ENCODE measurements at places on chromosomes 13 and 19.

DNA sequence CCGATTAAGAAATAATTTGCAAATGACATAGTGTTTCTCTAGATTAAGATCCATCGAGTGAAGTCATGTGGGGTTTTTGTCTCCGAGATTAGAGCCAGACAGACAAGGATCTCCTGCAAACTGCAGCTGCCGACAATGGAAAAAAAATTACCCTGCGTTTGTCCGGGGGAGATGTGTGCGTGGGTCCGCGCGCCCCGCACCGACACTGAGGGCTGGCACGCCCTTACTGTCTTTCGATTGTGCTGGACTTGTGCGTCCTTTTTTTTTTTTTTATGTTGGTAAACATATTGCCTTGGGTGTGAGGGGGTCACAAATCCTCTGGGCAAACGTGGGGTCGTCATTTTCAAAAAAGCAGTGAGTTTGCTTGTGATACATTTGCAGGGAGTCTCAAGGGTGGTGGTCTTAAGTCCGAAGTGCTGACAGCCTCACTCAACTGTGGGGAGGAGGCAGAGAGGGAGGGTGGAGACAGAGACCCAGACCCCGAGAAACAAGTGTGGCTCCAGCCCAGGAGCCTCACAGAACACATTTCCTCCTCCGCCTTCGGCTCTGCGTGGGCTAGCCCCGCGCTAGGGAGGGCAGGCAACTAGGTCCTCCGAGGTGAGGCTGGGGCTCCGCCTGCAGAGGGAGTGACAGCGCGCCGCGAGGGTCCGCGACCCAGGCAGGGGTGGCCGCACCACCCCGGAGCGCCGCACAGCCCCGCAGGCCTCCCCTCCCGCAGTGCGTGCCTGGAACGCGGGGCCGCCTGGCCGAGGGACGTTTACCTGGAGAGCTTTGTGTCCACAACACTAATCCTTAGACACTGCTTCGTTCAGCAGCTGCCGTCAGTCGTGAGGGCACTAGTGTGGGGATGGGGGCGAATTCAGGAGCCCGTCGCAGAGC is 11.7 kb upstream of the SOX1 start:
- no peak overlapping the region for H3K4me3 ChIP-seq
- no peaks in the 10 kb centered on the region for H3K4me1 ChIP-seq
- no peak overlapping the region for H3K27ac ChIP-seq
- DNase-seq = no peak

DNA sequence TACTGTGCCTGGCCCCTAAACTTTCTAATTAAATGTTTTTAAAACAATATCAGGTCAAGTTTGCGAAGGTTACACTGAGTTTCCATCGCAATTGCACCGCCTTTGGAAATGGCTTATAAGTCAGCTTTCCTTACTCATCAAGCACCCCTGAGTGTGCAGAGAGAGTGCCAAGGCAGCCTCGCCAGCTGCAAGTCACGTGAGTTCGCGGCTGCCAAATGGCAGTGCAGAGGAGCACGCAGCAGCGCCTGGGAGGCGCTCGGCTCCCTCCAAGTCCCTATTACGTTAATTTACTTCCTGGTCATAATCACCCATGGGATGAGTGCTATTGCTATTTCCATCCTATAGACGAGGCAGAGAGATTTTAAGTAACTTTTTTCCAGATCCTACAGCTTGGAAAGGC is 319.6 kb downstream of the TEX29 start:
- H3K36me3 ChIP-seq = no peaks in the 10 kb centered on the region
- H3K27me3 ChIP-seq = no peaks in the 10 kb centered on the region
- no peaks in the 10 kb centered on the region for H3K4me1 ChIP-seq
- no peak overlapping the region for H3K4me3 ChIP-seq

- peaks cover 7% of the 10 kb centered on the region for H3K36me3 ChIP-seq
- no peak overlapping the region for H3K27ac ChIP-seq
- no peak for DNase-seq
Observed at GRCh38 chr19:47628078-47628771, 19.3 kb downstream of the BICRA start.

DNA sequence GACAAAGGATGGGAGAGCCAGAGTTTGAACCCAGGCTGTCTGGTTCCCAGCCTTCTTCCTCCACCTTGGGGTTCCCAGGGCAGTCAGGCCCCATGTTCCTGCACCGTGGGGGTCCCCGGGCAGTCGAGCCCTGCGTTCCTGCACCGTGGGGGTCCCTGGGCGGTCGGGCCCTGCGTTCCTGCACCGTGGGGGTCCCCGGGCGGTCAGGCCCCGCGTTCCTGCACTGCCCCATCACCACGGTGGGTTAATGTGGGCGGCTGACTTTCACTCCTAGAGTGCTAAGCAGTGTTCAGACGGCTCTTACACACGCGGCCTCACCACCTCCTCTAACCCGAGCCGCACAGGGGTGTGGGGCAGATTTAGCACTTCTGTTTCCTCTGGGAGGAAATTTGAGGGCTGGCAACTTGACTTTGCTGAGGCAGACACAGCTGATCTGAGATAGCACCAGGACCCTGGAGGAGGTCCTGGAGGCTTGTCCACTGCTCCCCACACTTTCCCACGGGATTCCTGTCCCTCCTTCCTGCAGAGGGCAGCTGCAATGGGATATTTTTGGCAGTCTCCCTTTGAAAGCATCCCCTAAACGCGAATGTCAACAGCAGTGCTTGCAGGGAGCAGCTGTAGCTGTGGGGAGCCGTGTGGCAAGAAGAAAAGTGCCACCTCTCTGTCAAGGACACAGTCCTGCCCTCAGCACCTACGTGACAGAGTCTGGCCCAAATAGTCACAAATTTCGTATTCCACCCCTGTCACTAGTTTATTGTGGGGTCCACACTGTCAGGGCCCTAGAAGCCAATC is 239.4 kb downstream of the TEX29 start:
- DNase-seq = no peak
- no peaks in the 10 kb centered on the region for H3K4me1 ChIP-seq
- H3K36me3 ChIP-seq = no peaks in the 10 kb centered on the region
- no peak overlapping the region for H3K4me3 ChIP-seq

- H3K4me1 ChIP-seq = no peaks in the 10 kb centered on the region
- no peaks in the 10 kb centered on the region for H3K27me3 ChIP-seq
- no peak overlapping the region for H3K4me3 ChIP-seq
- DNase-seq = no peak
- no peaks in the 10 kb centered on the region for H3K36me3 ChIP-seq
Observed at GRCh38 chr13:54657588-54657987, 1629.0 kb downstream of the OLFM4 start.
